ENCODE measurements at places on chromosomes 6 and 20.
A peak's percentile ranks its signal among the peaks of the same experiment; 100 is the strongest.

GRCh38 chr6:64712606-64713005, 994.4 kb downstream of the EYS start:
- no peak for DNase-seq

DNA sequence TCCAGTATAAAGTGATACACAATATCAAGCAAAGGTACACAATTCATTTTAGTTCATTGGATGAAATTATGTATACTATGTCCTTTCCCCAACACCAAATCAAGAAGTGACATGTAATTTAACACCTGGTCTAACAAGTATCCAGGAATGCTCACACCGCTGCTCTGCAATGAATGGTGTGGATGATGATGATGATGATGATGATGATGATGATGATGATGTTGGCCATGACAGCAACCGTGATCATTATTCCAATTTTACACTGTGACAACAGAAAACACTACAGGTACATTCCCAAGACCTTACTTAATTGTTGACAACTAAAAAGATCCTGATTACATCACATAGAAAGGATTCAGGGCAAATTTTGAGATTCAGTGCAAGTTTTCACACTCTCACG, 622.0 kb downstream of the PHF3 start:
- DNase-seq = no peak

- DNase-seq = peak; percentile 92
Measured at GRCh38 chr6:15132854-15133670, 112.8 kb upstream of the JARID2 start.

DNA sequence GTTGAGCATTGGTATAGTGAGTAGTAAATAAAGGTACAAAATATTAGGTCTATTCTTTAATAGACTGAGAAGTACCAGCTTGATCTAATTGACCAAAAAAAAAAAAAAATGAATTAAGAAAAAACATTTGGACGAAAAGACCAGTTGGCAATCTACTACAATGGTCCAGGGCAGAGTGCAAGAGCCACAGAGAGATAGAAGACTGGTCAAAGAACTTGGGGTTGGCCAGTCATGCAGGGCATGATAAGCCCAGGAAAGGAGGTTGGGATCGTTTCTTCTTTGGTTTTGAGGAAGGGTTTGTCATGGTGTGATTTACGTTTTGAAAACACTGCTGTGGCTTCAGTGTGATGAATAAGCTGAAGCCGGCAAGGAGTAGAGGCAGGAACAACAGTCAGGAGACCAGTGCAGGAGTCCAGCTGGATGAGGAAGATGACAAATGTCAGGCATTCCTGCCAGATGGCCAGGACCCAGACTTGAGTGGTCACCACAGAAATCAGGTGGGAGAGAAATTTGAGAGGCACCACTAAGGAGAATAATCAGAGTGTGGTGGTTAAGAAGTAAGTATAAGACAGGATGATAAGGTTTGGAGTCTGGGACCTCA, 14.0 kb downstream of the SMLR1 start:
- DNase-seq = no peak

DNA sequence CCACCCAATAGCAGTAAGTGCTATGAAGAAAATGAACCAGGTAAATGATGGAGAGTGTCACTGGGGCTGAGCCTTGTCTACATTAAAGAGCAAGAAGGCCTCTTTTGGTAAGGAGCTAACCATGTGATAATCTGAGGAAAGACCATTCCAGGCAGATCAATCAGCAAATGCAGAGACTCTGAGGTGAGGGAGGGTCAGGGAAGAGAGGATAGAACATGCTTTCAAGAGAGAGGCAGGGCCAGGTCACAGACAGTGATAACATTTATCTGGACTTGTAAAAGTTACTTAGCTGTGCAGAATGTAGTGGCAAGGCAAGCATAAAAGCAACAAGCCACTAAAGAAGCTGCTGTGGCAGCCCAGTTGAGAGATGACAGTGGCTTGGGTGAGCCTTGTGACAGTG, 197.3 kb downstream of the TASP1 start:
- no peak for DNase-seq

GRCh38 chr6:70725817-70726415, 58.2 kb downstream of the SMAP1 start:
- peak; percentile 9 for DNase-seq

- DNase-seq = no peak
Measured at GRCh38 chr6:64591676-64592036, 956.1 kb downstream of the PHF3 start.

- DNase-seq = no peak
Measured at GRCh38 chr20:46666818-46667515, 15.7 kb upstream of the SLC13A3 start.

DNA sequence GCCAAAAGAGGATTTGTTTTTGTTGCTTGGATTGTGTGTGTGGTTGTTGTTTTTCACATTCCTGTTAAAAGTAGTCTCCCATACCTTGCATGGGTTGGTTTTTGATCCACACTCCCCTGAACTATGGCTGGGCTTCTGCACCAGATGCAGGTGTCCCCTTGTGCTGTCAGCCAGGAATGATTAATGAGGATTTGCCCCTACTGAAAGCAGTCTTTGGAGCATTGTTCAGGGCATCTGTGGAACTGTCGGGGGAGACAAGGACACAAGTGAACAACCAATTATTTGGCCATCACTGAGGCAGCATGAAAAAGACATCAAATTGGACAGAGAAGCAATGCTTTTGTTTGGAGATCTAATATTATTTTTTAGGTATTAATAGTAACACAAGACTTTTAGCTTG, 373.2 kb upstream of the MMS22L start:
- no peak for DNase-seq

DNA sequence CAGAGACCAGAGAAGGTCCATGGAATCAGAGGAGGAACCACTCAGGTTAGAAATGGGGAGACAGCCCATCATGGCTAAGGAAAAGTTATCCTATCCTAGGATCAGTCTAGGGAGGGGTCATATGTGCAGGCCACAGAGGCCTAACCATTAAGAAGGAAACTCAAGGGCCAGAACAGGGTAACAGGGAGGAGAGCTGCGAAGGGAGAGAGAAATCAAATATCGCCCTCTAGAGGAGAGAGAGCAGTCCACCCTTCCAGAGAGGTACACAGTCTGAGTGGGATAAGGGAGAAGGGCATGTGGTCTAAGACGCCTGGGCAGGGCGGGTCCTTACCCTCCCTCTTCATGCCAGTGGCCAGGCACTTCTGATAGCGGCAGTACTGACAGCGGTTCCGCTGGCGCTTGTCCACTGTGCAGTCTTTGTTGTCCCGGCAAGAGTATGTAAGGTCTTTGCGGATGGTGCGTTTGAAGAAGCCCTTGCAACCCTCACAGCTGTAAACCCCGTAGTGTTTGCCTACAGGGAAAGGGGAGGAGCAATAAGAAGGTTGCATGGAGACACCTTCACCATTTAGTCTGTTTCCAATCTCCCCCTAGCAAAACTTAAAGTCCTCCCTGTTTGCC, 2.9 kb downstream of the RXRB start:
- peak; percentile 68 for DNase-seq

DNA sequence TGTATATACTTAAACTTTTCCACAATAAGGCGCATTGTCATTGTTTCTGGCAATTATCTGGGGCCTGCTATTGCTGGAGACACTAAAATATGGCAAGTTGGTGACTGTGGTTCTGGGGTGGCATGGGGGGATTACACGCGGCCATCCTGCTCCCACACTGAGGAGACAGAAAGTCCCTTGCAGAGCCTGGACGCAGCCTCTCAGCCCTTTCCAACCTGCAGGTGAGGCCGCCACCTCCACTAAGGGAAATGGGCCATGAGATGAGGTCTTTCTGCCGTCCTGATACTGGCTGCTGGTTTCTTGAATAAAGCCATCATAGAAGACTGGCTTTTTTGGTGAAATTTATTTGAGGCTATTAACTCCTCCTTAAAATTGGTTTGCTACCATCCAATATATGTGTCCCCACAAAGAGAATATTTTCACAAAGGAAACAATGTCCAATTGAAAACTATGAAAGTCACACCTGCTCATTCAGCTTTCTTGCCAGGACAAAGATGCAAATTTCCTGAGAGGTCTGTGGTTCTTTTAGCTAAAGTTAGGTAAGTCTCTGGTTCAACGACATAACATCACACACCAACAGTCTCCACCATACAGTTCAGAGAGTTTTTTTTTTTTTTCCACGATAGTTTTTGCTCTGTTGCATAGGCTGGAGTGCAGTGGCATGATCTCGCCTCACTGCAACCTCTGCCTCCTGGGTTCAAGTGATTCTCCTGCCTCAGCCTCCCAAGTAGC, 13.0 kb downstream of the TXNDC5 start:
- no peak for DNase-seq

GRCh38 chr6:26155061-26155930, 68.1 kb downstream of the HFE start:
- DNase-seq = peak; percentile 42

GRCh38 chr6:165091121-165091785, 218.2 kb downstream of the C6orf118 start:
- DNase-seq = no peak

DNA sequence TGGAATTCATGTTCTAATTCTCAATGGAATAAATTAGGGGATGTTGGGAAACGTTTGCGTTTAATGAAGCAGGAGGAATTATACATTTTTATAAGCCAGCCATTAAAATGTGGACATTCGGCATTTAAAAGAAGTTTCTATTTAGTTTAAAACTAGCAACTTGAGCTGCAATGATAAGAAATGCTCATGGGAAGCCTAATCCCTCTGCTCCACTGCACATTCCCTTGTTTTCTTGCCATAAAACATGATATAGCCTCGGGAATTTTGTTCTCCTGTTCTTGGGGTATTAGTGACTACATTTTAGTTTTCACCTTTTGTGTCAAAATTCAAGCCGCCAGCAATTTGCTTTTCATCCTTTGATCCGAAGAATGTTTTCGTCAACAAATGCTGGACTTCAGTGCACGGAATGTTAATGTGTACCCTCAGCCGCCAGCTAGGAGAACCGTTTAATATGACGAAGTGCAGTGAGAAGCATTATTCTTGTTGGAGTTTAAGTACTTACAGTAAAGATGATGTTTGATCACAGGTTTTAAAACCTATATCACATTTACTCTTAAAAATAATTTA, 137.9 kb downstream of the HIVEP1 start:
- DNase-seq = no peak

DNA sequence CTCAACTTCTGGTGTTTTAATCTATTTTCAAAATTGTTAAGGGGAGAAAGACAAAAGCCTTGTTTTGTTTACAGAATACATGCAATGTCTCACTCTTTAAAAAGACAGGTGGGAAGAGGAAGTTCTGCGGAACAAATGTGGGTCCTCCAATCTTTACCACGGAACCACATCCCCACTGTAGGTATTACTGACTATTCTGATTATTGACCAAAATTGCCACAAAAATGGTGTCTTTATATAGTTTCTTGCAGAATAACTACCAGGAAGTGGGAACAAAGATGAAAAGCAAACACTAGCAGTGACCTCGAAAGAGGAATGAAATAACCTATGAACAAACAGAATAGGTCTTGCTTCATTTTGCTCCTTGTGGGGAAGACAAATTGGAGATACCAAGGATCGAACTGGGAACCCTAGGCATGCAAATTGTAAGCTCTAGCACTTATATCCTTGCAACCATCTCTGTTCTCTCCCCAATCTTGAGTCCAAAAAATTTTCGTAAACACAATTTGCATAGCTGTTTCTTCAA, 106.7 kb downstream of the GPX5 start:
- DNase-seq = no peak

DNA sequence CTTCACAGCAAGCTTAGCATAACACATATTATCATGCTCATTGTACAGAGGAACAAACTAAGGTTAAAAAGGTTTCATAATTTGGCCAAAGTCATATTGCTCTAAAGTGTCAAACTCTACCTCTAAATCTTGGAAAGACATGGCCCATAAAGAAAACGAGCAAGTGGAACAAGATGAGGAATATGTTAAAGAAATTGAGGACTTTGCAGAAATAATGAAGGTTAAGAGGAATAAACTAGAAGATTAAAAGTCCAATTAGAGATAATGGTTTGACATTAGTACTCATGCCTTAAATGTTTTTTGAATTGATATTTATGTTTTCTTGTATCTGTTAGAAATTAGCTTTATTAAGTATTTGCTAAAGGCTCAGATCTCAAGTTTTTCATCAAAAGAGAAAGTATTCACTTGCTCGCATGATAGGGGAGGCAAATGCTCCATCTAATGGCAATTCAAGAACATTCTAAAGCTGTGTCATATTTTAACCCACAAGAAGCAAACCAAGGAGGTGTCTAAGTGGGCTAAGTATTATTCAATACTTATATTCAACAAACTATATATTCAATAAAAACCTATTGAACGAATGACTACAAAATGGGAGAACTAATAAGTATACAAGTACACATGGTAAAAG, 192.9 kb upstream of the SPTLC3 start:
- no peak for DNase-seq

- no peak for DNase-seq
Measured at GRCh38 chr6:105537981-105538578, 135.2 kb upstream of the PREP start.

- DNase-seq = peak; percentile 39
Measured at GRCh38 chr6:143294265-143294860, 156.1 kb downstream of the ADAT2 start.

DNA sequence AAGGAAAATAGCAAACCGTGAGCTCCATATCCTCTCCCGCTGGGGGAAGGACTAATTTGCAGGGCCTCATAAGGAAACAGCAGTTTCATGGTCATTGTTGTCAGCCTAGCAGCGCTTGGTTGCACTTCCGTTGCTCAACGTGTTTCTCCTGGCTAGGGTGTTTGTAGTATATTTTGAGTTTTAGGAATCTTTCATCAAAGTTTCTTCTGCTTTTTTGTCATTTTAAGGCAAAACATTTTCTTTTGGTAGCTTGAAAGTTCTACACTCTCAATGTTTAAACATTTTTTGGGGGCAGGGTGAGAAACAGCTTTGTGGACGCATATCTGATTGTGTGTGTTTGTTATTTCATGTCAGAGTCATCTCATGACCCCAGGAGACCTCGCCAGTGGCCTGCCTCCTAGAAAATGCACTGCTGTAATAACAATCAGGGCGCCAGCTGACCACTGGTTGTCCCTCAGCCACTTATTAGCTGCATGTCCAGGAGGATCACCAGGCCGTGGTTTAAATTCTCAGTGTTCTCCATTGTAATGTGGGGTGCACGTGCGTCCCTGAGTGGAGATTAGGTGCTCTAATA, 20.6 kb downstream of the JARID2 start:
- no peak for DNase-seq

- DNase-seq = peak; percentile 8
Measured at GRCh38 chr6:159959976-159960384, 8.9 kb upstream of the IGF2R start.

- DNase-seq = peak; percentile 54
Measured at GRCh38 chr6:82397962-82398692, 34.5 kb downstream of the TPBG start.

DNA sequence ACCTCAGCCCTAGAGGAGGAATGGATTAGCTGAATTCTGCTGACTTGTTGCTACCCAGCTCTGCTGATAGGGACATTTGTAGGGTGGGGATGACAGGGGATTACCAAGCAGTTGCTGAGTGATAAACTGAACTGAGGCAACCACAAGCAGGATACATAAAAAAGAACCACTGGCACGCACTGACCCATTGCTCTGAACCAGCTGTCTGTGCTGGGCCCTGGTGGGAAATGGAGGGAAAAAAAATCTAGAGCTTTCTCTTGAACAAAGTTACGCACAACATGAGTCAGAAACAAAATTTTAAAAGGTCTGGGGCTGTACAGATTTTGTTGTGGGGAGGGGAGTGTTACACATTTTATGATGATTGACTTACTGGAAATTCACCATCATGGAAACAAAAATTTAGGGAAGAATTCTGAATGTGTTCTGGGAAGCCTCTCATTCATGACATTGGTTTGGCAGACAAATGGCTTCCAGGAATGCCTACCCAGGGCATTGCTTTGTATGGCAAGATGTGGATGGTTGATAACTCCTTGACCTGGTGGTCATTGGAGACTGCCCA, 37.7 kb downstream of the FOXO3 start:
- DNase-seq = peak; percentile 55

GRCh38 chr20:50408526-50409364, 101.4 kb upstream of the PTPN1 start:
- no peak for DNase-seq
